ENCODE measurements at places on chromosomes 7 and 10.

- DNase-seq, result no peak
Observed at GRCh38 chr7:28785041-28785995, 172.8 kb downstream of the TRIL start.

DNA sequence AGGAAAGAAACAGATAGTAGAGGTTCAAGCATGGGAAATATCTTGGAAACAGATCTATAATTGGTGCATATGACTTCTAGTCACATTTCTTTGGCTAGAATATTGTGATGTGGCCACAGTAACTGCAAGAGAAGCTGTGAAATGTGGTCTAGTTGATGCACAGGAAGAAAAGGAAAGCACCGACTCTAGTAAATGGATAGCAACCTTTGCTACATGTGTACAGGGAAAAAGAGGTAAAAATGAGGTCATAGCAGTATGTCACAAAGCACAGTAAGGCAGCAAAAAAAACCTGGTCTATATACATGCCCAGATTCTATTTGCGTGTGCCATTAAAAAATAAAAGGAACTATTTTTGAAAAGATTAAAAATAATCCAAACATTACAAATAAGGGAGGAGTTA is 102.6 kb upstream of the LRRN3 start:
- no peak for DNase-seq

DNA sequence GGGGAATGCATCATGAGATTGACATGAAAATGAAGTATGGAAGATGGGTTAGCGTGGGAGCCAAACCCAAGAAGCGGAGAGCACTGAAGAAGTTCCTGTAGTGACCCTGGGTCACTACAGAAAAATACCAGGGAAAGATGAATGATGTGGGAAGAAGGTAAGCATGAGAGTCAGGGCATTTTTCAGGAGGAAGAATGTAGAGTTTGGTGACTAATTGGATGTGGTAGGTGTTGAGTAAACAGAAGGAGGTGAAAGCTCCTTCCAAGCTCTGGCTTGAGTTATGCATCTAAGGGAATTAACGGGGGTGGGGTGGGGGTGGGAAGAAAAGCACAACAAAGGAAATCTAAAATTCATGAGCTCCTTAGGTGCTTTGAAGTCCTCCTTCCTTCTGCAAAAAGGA is 238.1 kb upstream of the AOAH start:
- no peak for DNase-seq

GRCh38 chr7:5094641-5095040 is 49.0 kb downstream of the RBAK start:
- no peak for DNase-seq

DNA sequence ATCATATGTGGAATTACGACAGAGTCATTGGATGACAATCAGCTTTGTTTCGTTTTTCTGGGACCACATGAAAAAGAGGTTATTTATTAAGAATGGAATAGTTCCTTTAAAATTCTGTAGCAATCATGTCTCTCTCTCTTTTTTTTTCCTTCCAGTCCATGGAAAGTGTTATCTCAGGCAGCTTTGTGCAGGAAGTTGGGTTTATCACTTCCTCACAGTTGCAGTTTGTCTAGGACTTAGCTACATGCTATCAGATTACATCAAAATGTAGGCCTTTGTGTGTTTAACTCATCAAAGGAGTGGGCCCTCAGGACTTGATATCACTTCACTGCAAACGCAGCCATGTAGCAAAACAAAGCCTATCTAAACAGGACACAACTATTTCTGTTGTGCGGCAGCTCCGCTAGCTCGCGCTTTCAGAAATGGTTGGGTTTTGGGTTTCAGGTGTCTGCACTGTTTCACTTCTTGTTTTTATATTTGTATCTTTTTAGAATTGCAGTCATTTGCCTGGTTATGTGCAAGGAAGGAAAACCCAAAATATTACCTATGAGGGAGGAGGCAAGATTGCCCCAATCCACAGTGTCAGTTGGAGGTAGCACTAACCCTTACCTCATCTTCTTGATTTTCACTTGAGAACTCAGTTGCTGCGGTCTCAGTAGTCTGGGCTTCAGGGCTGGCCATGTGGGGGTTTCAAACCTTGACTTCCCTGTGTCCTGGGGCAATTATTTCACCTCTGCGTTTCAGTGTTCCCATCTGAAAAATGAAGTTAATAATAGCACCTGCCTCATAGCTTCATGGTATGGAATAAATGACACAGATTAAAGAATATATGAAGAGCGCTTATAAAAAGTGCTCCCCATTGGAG is 66.7 kb downstream of the HHEX start:
- no peak for DNase-seq

GRCh38 chr10:104273899-104274575 is 5.1 kb downstream of the GSTO2 start:
- DNase-seq, result no peak

GRCh38 chr7:135348493-135348892 is 114.9 kb downstream of the STRA8 start:
- DNase-seq, result no peak

DNA sequence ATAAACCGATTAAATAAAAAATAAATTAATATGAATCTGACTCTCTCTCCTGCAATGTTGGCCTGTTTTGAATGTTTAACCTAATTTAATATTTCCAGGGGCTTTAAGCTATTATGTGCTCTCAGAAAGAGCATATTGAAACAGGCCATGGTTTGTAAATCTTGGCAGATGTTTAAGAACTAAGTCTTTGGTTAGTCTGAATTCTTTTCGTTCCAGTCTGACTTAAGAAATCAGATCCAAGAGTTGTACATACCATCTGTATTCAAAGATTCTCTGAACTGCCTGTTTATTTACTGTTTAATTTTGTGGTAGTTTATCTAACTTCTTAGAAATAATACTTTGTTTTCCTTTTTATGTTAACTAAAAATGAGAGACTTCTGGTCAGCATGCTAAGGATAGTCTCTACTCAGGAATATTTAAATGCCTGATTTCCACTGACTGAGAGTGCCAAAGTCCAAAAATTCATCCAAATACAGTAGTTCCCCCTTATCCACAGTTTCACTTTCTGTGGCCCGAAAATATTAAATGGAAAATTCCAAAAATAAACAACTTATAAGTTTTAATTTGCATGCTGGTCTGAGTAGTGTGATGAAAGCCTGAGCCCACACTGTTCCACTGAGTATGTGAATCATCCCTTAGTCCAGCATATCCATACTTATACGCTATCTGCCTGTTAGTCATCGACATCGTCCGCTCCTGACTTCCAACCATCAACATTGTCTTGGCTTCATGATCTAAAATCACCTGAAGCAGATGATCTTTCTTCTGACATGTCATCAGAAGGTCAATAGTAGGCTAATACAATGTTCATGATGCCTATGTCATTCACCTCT is 238.1 kb upstream of the CSTF2T start:
- DNase-seq, result no peak

DNA sequence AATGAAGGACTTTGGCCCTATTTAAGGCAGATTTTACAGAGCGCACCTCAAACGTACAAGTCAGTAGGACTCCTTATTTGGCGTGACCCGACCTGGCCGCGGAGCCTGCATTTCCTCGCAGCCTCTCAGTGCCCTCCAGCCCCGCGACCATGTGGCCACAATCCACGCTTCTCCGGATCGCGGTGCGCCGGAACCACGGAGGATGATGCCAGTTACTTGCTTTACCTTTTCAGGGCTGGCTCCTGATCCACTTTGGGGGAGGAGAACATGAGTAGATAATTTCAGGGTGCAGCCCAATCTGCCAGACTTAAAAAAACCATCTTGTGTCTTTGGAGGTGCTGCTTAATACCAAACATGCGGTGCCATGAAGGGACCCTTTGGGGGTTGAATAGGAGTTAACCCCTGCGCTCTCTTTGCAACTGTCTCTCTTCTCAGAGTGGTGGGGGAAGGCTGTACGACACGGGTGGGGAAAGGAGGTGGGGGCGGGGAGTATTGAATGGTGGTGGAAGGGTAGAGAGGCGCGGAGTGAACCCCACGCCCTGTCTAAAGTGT is 1.5 kb downstream of the FRAT1 start:
- DNase-seq, result no peak

DNA sequence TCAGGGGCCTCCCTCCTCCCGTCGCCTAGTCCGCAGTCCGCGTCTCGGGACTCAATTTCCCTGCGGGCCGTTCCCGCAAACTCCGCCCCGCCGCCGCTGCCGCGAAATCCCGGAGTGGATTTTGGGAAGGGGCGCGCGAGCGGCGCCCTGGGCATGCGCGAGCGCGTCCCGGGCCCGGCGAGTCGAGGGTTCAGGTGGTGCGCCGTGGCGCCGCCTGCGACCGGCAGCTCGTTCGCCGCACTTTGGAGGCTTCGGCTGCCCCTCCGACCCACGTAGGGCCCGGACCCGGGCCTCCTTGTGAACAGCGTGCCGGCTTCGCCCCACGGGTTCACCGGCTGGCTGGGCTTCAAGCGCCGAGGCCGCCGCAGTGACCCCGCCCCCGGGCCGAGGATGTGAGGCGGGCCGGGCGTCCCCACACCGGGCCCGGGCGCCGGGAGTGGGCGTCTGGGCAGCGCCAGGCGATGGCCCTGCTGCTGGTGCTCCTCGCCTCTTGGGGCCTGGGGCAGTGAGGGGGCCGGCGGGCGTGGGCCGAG is at the start of gene PLEKHA8:
PLEKHA8 (plus strand) TSS at position 197 of the 533 bp plus-strand sequence. CDS start 351 bp downstream, outside the sequence.
- DNase-seq, result peak; percentile 92
